ENCODE measurements at places on chromosomes 1 and 21.

DNA sequence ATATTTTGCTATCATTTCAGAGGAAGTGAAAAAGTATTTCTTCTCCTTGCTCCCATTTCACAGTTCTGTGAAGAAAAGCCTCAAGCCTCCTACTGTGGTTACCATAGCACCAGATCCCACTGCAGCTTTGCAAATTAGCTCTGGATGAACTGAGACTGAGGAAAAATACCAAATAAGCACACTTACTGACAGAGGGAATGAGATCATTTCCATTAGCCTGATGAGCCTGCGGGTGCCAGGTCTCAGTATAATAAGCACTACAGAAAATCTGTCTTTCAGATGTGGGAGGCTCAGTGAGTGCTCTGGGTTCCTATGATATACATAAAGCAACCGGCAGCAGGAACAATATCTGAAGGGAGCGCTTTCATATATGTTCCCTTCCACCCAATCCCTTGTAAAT is 21.4 kb downstream of the XKR8 start:
- ATAC-seq = no peak

DNA sequence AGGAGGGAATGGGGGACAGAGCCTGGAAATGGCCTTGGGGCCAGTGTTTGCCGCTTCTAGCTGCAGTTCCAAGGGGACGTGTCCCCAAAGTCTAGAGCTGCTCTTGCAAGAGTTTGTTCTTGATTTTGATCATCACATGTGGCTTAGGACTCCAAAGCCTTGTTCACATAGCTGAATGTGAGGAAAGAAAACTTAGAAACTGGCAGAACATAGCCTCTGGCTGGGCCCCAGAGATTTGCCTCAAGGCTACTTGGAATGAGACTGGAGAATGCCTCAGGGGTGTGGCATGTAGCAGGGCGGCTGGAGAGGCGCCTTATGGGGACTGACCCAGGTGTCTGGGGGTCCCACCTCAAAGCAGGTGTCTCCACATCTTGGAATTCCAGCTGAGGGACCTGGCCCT is 2.3 kb downstream of the PDXK start:
- no peak for ATAC-seq

DNA sequence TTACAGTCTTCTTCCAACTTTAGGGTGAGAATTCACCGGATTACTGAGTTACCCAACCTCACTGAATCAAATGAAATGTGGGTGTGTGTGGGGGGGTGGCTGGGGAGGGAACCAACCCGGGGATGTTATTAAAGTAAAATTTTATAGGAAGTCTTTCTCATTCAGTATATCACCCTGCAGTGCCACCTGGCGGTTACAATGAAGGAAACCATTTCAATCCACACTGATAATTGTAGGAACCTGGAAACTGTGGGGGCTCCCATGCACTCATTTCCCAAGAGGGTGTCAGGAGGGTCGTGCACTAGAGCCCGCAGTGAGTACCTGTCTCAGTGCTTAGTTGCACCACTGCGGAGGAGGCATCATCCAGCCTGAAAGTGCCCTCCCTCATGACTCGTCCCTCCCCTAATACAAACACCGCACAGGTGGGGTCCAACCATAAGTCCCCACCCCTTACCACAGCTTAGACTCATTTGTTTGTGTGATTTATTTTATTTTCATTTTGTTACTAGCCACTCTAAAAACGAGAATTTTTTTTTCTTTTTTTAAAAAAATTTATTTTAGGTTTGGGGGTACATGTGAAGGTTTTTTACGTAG is 29.1 kb upstream of the IGSF5 start:
- peak; percentile 29 for ATAC-seq

DNA sequence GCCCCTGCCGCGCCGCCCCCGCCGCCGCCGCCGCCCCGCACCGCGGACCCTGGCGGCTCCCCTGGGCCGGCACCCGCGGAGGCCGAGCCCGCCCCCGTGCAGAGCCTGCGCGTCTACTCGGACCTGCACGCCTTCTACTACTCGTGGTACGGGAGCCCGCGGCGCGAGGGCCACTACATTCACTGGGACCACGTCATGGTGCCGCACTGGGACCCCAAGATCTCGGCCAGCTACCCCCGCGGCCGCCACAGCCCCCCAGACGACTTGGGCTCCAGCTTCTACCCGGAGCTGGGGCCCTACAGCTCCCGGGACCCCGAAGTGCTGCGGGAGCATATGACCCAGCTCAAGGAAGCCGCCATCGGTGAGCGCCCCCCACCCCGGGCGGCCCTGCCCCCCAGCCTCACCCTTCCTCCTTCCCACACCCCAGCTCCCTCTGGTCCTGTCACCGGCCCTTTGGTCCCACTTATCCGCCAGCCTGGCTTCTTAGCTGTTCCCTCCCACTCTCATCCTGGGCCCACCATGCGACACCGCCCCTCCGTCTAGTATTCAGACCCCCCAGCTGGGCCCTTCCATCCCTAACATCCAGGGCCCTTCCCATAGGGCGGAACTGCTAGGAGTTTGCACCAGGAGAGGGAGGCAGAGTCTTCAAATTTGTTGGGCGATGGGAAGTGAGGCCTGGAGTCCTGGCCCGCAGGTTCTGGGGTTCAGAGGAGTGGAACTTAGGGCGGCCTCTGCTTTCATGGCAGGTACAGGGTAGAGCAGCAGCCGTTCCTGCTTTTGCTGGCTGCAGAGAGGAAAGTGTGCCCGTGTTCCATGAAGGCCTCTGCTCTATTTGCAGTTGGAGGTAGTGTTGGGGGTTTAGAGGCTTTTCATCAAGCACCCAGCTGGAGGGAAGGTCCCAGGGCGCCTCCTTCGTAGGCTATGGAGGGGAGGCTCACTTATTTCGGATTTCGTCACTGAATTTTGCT is 1.0 kb downstream of the MANEAL start:
- ATAC-seq = no peak
